ENCODE measurements at places on chromosomes 1 and 21.

DNA sequence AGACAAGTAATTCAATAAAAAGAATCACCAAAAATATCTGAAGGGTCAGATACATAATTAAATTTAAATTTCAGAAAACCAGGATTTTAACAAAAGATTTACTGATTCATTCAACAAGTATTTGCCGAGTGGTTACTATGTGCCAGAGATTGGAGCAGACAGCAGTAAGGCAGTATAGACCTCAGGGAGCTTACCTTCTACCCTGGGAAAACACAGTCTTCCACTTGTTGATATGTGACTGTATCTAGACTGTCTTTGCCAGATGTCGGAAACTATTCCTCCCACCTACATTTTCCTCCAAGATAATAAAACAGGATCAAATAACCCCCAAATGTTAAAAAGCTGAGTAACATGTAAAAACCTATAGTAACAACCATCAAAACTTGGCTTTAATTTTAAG is 6.2 kb downstream of the HNRNPR start:
- no peak for DNase-seq

- DNase-seq, result no peak
Measured at GRCh38 chr1:62716397-62716796, 28.2 kb upstream of the DOCK7 start.

- DNase-seq, result no peak
Measured at GRCh38 chr1:225942574-225942973, 1.6 kb upstream of the LEFTY2 start.

GRCh38 chr1:204726478-204726877 is 40.9 kb upstream of the LRRN2 start:
- no peak for DNase-seq

DNA sequence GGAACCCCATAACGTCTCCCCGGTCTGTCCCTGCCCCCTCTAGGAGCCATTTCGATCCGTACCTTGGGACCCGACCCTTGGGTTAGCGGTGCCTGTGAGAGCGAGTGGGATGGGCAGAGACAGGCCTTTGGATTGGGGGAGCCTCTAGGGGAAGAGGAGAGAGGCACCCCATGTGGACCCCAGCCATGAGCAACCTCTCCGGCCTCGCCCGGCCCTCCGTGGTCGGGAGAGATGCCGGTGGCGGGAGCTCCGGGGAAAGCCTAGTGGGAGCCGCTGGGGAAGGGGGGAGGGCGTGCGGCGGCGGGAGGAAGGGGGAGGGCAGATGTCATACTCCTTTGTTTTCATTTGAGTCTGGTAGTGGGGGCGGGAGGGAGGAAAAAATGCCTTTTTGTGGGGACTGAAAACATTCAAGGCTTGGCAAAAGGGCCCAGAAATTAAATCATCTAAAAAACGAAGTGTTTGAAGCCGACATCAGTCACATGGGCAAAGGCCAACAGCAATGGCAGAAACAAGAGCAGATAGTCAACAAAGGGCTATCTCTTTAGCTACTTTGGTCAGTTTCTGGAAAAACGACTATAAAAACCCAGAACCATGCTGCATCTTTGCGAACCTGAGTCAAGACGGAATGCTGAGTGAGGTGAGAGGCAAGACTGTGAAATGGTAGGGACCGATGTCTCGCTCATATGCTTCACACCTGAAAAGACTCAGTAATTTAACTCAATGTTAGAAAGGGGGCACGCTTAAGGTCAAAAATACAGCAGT is 758 bp downstream of the PTBP2 start:
- DNase-seq, result no peak

DNA sequence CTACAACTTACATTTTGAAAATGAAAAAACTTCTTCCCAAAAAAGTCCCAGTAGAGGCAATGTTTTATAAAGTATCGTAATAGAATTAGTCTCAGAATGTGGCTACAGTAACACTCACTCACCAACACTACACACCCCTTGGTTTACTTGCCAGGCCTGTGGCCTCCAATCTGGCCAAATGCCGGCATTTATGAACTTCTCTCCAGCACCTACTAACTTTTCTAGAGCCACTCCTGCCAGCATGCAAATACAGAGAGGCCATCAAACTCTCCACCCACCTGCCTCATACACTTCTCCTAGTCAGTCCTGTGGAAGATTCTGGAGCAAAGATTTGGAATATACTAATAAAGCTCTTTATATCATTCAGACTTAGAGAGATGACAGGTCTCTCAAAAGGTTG is 32.3 kb downstream of the STPG1 start:
- no peak for DNase-seq

DNA sequence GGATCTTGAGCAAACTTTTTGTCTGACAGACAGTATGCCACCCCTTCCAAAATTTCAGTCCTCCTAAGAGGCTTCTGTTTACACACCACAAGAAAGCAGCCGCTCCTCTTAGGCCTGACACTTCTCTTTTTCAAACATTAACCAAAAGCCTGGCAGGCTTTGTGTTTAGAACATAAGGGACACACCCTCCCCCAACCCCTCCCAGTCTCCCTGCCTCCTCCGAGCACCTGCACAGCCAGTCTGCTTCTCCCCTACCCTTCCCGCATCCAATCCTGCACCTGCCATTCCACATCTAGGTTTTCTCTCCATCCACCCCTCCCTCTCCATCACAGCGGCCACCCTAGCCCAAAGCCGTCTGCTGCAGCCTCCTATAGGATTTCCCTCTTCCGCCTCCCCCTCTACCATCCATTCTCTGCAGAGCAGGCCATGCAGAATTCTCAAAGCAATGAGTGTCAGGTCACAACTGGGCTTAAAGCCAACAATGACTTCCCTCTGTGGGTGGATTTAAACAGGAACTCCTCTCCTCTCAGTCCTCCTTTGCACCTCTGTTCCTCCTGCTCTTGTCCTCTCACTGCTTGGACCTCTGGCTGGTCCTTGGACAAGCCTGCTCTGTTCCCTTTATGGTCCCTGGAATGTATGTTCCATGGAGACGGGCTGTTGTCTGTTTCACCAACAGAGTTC is 478.2 kb downstream of the NPHP4 start:
- DNase-seq, result no peak

DNA sequence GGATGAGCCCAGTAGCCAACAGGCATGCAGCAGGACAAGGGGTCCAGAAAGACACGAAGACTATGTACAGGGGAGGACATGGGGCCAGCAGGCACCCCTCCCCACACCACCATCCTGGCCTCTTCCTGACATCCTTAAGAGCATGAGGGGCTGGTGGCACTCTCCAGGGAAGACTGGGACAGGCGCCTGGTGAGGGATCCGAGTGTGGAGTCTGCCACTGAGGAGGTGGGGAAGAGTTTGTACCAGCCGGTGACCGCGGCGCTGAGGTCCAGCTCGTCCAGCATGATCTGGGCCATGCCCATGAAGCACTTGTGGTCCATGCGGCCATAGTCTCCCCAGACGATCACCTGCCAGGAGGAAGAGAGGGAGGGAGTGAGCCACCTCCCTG is 39.1 kb downstream of the RIMS3 start:
- no peak for DNase-seq

GRCh38 chr1:234967121-234967520 is 161.5 kb downstream of the TOMM20 start:
- no peak for DNase-seq

DNA sequence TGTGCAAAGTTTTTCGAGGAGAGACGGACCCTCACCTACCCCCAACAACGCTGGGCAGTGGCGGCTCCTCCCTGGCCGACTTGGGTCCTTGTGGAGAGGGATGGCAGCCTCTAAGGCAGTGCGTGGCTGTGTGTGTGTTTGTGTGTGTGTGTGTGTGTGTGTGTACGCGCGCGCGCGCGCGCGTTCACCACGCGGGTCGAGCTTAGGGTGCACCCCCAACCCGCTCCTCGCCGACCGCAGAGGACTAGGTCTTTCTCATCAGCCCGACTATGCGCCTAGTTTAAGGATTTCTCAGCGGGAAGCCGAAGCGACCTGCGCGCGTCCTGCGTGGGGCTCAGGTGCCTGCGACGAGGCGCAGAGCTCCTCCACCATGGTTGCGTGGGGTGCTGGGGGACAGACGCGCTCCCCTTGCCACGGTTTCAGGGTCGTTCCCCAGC is 940 bp downstream of the SOX13 start:
- DNase-seq, result no peak

DNA sequence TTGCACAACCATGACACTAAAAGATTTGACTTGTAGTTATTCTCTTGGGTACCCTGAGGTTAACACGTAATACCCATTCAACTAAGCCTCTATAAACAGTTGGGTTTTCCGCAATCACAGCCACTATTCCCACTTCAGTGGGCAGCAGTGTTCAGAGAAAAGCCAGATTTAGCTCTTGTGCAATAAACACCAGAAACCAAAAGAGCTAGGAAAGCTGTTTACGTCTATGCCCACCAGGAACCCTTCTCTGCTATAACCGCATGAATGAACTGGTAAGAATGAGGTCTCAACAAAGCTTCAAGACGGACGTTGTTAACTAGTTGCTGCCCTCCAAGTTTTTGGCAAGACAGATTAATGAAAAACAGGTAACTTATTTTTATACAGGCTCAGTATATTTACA is 101.3 kb downstream of the SLC45A1 start:
- no peak for DNase-seq

- no peak for DNase-seq
Measured at GRCh38 chr1:225612287-225612686, 40.6 kb downstream of the ENAH start.

DNA sequence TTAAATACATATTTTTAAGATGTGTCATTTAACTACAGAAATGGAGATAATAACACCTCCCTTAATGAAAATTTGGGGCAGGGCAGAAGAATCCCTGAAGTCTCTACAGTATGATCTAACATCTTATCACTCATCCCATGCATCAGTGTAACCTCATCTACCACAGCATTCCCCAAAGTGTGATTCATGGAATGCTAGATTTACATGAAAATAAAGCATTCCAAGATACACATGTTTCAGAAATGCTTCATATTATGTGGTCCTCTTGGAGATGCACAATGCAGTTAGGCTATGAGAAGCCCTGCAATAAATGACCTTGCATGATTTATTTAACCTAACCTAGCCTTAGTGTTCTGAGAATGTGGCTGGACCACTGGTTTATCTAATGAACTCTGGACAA is 166.9 kb upstream of the SYT6 start:
- DNase-seq, result no peak
